GM13977 (cell line): ENCODE measurements at places on chromosomes 16 and 17.

DNA sequence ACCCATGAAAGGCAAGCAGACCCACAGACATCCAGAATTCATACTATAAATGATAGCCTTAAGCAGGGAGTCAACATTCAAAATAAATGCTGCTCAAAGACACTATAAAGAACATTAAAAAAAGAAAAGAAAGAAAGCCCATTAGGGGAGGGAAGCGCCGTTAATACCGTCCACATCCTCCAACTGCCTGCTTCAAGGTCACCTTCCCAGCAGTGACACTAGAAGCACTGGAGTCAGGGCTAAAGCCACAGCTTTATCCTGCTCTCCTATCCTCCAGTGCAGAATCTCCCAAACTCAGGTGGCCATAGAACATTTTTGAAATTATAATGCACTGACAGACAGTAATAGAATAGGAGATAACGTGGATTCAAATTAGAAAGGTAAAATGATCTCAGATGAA is 59.4 kb downstream of the TEX2 start:
- no peak for DNase-seq

- no peak for DNase-seq
Measured at GRCh38 chr17:73399056-73399455, 87.3 kb upstream of the CDC42EP4 start.

GRCh38 chr16:67425061-67425460 is 5.9 kb upstream of the HSD11B2 start:
- no peak for DNase-seq

DNA sequence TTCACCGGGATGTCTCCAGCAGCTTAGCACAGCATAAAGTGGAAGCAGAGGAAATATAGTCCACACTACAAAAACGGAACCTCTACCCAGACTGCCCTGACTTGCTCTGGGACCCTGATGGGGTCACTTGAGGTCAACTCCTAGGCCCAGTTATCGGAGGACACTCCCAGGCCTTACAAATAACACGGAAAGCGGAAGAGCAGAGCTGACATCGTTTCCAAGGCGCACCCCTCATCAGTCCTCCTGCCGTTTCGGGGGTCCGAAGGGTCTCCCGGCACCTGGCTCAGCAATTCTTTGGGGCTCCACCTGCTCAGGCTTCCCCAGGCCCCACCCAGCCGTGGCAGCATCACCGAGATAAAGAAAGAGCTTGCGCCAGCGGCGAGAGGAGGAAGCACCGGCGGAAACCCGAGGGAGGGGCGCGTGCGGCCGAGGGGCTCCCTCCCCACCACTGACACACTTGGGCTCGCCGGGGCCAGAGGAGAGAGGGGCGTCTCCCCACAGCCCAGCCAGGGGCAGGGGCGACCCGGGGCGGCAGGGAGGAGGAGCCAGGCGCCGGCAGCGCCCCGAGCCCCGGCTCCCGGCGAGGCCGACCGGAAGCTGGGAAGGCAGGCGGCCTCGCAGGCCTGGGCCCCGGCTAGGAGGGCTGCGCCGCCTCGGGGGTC is 727 bp downstream of the CORO7 start:
- DNase-seq, result peak; percentile 53

- DNase-seq, result no peak
Measured at GRCh38 chr17:19613979-19614378, 34.6 kb upstream of the ALDH3A2 start.

DNA sequence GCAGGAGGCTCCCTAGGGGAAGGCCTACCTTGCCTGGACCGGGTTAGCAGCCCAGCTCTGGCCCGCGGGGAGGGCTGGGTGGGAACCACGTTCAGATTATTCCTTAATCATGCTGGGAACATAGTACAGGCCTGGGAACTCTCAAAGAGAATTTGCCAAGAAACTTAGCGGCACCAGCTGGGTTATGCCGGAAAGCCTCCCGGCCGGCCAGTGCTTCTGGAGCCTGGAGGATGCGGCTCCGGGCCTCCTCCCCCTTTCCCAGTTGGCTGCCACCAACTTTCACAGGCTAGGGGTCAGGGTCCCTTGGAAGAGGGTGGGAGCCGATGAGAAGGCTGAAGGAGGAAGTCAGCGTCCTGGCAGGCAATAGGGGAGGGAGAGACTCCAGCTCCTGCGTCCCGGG is 10.8 kb downstream of the NGFR start:
- DNase-seq, result no peak

- no peak for DNase-seq
Measured at GRCh38 chr16:24921229-24921628, 75.5 kb downstream of the SLC5A11 start.

DNA sequence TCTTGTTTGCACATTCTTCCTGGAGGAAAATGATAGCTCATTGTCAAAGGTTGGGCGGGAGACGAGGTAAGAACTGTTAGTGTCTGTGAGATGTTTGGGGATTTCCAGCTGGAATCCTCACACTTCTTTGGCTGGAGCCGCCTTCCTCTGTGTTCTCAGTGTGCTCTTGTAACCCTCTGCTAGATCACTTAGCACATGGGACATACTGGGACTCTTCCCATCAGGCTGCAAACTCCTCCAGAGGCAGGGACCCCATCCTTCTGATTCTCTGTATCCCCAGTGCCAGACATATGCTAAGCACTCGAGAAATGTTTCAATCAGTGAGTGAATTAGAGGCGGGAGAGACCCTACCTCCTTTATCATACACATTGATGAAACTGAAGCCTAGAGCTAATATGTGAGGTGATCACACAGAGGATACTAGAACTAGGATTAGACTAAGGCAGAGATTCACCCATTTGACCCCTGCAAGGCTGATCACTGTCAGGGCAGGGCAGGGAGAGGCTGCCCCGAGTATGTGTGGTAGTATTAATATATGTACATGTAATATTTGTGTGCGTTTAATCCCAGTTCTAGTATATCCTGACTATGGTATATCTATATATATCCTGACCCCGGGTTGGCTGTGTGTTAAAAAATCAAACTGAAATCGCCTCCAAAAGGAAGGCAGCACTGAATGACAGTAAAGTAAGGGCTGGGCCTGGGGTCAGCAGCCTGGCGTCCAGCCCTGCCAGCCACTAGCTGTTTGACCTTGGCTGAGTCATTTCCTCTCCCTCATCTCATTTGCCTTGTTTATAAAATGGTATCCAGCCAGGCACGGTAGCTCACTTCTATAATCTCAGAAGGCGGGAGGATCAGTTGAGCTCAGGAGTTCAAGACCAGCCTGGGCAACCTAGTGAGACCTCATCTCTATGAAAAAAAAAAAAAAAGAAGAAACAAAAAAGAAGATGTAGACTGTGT is 75.5 kb upstream of the TBX2 start:
- DNase-seq, result no peak

GRCh38 chr17:13359774-13360173 is 242.0 kb downstream of the HS3ST3A1 start:
- no peak for DNase-seq

DNA sequence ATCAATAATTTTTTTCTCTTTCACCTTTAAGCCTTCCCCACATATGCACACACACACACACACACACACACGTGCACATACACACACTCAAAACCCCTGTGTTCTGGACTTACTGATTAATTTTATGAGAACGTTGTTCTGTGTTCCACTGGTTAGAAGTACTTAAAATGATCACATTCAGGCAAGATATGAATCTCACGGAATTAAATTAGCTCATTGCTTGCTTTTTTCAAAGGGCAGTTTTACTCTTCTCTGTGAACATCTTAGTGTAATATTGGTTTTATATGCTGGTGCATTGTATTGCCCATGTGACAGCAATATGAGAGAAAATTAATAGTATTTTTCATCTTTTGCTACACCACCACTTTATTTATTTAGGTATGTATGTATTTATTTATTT is 377.3 kb upstream of the RBFOX1 start:
- no peak for DNase-seq

DNA sequence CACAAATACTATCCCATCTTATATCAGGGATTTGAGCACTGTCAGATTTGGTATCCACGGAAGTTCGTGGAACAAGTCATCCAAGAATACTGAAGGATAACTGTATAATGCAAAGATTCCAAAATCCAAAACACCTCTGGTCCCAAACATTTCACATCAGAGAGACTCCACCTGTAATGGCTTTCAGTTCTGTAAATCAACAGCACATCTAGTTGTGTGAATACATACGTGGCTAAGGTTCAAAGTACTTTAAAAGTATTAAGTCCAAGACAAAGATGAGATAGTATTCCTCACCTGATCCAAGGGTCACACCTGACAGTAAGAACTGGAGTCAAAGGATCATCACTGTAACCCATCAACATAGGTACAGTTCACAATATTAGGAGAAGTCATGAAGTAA is 54.8 kb downstream of the KANSL1 start:
- no peak for DNase-seq

GRCh38 chr17:68641276-68642117 is 40.3 kb upstream of the FAM20A start:
- no peak for DNase-seq

- DNase-seq, result no peak
Measured at GRCh38 chr17:511833-512251, 159.2 kb upstream of the RPH3AL start.
